ENCODE measurements at places on chromosomes 3 and 15.

GRCh38 chr3:52986049-52986448, 59.8 kb downstream of the SFMBT1 start:
- peak; percentile 13 for DNase-seq

DNA sequence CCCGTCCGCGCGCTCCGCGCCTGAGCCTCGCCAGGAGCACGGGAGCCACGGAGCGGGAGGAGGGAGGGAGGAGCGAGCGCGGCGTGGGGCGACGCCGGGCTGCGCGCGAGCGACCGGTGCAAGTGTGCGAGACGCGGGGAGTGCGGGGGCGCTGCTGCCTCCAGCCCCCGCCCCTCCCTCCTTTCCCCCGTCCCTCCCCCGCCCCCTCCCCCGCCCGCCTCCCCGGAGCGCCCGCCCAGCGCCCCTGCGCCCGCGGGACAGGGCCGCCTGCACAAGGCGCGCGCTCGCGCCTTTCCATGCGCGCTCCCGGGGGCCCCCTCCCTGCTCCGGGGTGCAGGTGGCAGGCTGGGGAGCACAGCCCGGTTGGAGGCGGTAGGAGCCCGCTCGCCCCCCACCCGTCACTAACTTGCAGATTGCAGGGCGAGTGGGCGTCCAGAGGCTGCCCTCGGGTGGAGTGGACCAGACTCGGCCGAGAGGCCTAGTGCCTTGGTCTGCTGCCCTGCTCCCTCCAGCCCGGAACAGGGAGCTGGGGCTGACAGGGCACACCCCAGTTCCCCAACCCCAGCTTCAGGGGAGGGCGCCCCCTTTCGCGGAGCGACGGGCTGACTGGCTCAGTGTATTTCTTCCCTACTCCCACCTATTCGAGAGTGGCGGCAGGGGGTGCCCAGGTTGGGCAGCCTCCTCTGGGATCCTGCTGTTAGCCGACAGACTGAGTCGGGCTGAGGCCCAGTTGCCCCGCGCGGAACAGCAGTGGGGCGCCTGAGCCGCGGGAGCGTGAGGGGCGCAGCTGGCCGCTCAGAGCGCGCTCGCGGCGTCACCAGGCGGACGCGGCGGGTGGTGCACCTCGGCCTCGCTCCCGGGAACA, at the start of gene WNT7A:
TSS of gene WNT7A (minus strand) at position 126 of the 865 bp plus-strand sequence. CDS start 255 bp downstream, outside the sequence.
- peak; percentile 36 for DNase-seq

- no peak for DNase-seq
Measured at GRCh38 chr15:70835841-70836240, 18.1 kb downstream of the LARP6 start.

- no peak for DNase-seq
Measured at GRCh38 chr3:67564008-67564407, 90.4 kb downstream of the SUCLG2 start.

Measured in SK-MEL-5 (cell line).